CD4-positive, CD25-positive, alpha-beta regulatory T cell (primary cell): ENCODE measurements at places on chromosomes 16 and 17.

DNA sequence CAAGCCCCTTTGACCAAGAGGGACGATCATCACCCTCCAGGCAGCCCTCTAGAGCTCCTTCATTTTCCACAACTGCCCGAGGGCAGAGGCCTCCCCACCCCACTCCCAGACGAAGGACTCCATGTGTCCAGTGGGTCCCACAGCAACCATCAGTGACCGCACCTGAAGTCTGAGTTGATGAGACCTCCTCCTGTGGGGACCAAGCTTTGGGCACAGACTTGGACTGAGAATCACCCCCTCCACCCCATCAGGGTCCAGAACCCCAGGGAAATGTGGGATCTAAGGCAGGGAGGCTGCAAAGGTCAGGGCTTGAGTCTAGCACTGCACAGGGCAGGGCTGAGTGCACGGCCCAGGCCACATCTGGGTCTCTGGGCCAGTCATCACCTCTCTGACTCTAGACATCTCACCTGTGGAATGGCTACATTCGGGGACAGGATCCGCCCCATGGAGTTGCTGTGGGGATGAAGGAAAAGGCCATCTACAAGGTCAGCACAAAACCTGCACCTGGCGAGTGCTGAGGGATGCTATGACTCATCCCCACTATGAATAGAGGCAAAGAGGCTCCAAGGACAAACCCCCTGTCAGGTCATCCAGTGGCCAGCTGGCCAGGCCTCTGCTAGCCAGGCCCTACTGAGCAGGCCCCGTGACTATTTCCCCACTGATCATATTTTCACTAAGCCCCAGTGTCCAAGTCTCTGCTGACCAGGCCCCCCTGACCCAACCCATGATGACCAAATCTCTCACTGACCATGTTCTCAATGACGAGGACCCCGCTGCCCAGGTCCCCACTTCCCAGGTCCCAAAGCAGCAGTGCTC is 38.4 kb downstream of the TNFRSF13B start:
- DNase-seq: no peak

- DNase-seq: no peak
Observed at GRCh38 chr16:8137606-8138005, 452.7 kb downstream of the TMEM114 start.

- no peak for DNase-seq
Observed at GRCh38 chr17:79975498-79976134, 60.1 kb downstream of the TBC1D16 start.

DNA sequence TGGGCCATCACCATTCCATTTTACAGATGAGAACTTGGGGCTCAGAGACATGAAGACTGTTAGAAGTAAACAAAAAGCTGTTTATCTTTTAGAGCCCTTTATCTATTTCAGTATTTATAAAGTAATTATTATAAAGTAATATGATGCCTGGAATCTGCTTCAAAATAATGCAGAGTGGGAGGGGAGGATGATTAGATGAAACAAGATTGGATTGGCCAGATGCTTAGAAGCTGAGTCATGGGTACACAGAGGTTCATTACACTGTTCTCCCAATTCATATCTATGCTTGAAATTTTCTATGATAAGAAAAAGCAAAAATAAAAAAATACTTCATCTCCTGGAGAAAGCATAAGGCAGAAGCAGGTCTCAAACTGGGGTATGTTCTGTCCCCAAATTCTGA is 29.4 kb downstream of the TOM1L2 start:
- DNase-seq: no peak

DNA sequence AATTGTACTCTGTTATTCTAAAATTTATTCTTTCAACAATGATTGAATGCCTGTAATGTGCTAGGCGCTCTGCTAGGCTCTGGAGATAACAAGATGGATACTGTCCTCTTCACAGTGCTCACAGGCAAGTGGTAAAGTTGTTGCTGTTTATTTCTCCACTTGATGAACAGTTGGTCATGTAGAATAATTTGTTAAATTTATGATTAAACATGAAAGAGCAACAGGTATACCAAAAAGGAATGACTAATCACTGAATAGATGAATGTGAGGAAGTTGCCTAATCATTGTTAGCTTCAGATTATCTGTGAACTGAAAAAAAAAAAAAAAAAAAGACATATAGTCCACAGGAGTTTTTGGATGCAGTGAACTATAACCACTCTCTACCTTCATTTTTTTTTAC is 62.3 kb downstream of the NFATC3 start:
- DNase-seq: no peak
